ENCODE measurements at places on chromosomes 12 and 14. TPM values are rescaled to one million over a fixed set of nuclear protein-coding genes. Genes with fewer than 3 reads are reported as not detected.

The LUM gene
- 120 TPM for total RNA-seq

The SIRT4 gene
- 4.7 TPM for total RNA-seq

The PPFIA2 gene
- total RNA-seq, result 24.5 TPM

The ZBTB25 gene
- total RNA-seq, result 15.5 TPM

The CLEC7A gene
- 4.7 TPM for total RNA-seq

The ADGRD1 gene
- total RNA-seq, result 13.9 TPM

The DYNC1H1 gene
- 534 TPM for total RNA-seq

The TM7SF3 gene
- total RNA-seq, result 147 TPM

The CCDC184 gene
- 15.3 TPM for total RNA-seq

The MGP gene
- 326 TPM for total RNA-seq

The TGM1 gene
- 6.2 TPM for total RNA-seq

The PKP2 gene
- total RNA-seq, result 24.0 TPM

The DNAJC22 gene
- total RNA-seq, result 2.2 TPM

The CMTM5 gene
- 46.7 TPM for total RNA-seq

The BDKRB2 gene
- 3.4 TPM for total RNA-seq

The TPH2 gene
- 1.8 TPM for total RNA-seq

The TESPA1 gene
- 0.44 TPM for total RNA-seq

The PIWIL1 gene
- total RNA-seq, result 1.3 TPM

The POTEM gene
- total RNA-seq, result not detected

The FAM90A1 gene
- 0.22 TPM for total RNA-seq

The CD27 gene
- total RNA-seq, result 0.50 TPM

The TRPV4 gene
- total RNA-seq, result 3.8 TPM

The KCNJ8 gene
- total RNA-seq, result 15.3 TPM

The KSR2 gene
- total RNA-seq, result 10.0 TPM

The TDRD9 gene
- 2.2 TPM for total RNA-seq

The KRT78 gene
- 0.11 TPM for total RNA-seq

The CLEC14A gene
- total RNA-seq, result 24.2 TPM

The ADCY6 gene
- total RNA-seq, result 39.9 TPM

The KLRF1 gene
- total RNA-seq, result 0.40 TPM

The LRRC10 gene
- not detected for total RNA-seq

The HSPB8 gene
- 14.8 TPM for total RNA-seq

The HOTAIR gene
- 0.59 TPM for total RNA-seq

The RNF31 gene
- 17.8 TPM for total RNA-seq

The STYK1 gene
- total RNA-seq, result 11.2 TPM

The GARIN6 gene
- not detected for total RNA-seq

The KLHL33 gene
- 0.89 TPM for total RNA-seq

The WNT1 gene
- total RNA-seq, result not detected

The ADSS1 gene
- 5.3 TPM for total RNA-seq

The TAS2R13 gene
- 2.5 TPM for total RNA-seq

The CISTR gene
- total RNA-seq, result 0.79 TPM

The PTPRR gene
- total RNA-seq, result 32.7 TPM

The DAO gene
- not detected for total RNA-seq

The FANCM gene
- 16.2 TPM for total RNA-seq

The TDG gene
- 29.9 TPM for total RNA-seq

The COX8C gene
- total RNA-seq, result not detected

The ASIC1 gene
- total RNA-seq, result 14.3 TPM

The HOXC9 gene
- 8.5 TPM for total RNA-seq

The PLEKHG3 gene
- 45.6 TPM for total RNA-seq

The DENND5B gene
- 18.8 TPM for total RNA-seq

The ZDHHC22 gene
- 5.6 TPM for total RNA-seq

The CNTN1 gene
- 745 TPM for total RNA-seq

The LBHD2 gene
- total RNA-seq, result 1.2 TPM

The STXBP6 gene
- total RNA-seq, result 42.9 TPM

The AMN gene
- 0.39 TPM for total RNA-seq

The TAS2R20 gene
- 14.6 TPM for total RNA-seq

The MSI1 gene
- 4.3 TPM for total RNA-seq

The CLEC9A gene
- total RNA-seq, result 0.59 TPM

The OR4Q2 gene
- not detected for total RNA-seq

The LRP1 gene
- total RNA-seq, result 241 TPM

All from spinal cord (tissue), 10 donors.